Nephron progenitor cell (in vitro differentiated cells): ENCODE measurements at places on chromosomes 3 and 15.
A peak's percentile ranks its signal among the peaks of the same experiment; 100 is the strongest.

DNA sequence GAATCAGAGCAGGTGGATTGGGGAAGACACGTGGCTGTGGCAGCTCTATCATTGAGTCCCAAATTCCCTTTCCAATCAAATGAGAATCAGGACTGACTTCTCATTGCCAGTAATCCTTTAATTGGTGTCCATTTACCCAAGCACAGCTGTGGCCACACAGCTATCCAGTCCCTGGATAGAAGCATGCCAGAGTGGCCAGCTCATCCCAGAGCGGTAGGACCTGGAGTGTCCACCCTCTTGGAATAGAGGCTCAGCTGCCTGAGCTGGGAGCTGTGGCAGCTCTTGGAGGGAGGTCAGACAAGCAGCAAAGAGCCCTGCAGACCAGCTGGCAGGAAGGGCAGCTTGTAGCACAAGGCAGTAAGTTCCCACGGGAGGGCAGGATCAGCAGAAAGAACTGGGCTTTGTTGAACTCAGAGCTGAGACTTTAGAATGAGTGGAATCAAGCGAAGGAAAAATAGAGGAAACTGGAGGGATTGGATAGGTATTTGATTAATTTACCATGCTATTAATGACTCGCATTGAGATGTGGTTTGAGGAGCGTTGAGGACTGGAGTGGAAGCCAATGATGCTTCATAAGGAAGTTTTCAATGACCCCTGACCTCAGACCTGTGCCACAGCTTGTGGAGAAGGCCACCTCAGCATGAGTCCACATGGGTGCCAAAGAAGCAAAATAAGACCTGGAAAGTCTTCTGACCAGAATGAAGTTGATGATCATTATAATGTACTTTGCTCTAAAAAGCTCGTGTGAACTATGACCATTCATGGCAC is 6.9 kb upstream of the ALPK3 start:
- DNase-seq = no peak

GRCh38 chr15:77037388-77038209 is 33.3 kb downstream of the TSPAN3 start:
- no peak for DNase-seq

GRCh38 chr3:159263750-159264553 is 462.1 kb downstream of the MFSD1 start:
- DNase-seq = peak; percentile 30

GRCh38 chr15:79938143-79938542 is 32.9 kb downstream of the BCL2A1 start:
- DNase-seq = no peak

DNA sequence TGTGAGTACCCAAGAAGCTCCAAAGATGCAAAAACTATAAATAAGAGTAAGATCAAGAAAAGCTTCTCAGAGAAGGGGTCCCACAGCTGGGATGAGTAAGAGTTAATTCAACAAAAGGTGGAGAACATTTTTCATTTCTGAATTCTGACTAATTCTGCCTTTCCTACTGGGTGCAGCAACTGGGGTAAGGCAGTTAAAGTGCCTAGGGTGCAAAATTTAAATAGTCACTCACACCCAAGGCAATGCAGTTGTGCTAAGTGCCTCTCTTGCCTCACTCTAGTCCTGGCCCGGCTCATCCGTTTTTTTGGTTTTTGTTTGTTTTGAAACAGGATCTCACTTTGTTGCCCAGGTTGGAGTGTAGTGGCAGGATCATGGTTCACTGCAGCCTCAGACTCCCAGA is 240.2 kb downstream of the TP63 start:
- no peak for DNase-seq

DNA sequence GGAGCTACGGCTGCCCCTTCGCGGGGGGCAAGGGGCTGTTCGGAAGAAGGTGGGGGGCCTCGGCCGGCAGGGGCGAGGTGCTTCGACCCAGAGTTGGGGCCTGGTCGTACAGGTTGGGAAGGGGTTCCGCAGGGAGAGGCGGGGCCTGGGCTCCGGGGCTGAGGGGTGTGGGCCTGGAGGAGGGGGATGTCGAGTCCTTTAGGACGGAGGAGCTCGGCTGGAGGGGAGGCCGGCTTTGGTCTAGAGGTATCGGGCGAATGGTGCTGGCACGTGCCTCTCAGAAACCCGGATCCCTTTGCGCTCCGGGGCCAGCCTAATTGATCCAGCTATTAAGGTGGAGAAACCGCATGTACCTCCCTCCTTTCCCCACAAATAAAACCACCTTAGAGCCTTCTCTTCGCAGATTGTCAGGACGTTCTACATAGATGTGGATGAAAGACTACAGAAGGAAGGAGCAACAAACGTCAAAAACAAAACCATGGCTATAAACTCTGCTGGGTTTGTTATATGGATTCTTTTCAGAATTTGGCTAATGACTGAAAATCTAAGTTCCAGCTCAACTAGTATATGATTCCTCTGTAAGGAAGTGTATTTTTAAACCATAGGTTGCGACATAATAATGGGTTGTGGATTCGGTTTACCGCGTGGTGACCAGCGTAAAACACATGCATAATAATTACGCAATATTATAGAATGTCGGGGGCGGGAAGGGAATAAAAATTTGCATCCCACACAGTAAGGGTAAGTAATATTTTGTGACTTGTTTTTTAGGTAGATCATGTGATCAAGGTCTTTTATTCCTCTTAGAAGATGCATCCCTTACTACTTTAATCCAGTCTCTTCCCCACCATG is 644 bp upstream of the NGLY1 start:
- DNase-seq = peak; percentile 73

- DNase-seq = peak; percentile 25
Observed at GRCh38 chr15:55694652-55695150, 48.3 kb downstream of the PRTG start.

DNA sequence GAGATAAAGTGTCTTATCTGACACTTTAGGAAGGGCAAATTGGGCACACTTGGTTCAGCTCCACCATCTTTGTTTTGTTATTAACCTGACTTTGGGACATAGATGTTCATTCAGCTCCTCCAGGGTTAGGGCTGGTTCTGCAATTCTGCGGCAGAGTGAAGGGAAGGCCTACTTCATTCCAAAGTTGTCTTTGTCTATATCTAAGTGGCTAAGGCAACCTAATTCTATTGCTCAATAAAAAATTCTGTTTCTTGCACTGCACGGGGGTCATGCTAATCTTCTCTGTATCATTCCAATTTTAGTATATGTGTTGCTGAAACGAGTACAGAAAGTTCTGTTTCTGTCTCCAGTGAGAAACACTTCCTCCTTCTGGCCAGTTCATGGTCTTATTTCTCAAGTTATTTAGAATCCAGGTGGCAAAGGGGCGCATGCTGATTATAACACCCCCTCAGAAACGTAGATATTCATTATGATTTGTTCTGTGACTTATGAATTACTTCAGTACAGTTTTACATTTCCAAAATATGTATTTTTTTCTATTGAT is 53.5 kb downstream of the PFN2 start:
- no peak for DNase-seq

DNA sequence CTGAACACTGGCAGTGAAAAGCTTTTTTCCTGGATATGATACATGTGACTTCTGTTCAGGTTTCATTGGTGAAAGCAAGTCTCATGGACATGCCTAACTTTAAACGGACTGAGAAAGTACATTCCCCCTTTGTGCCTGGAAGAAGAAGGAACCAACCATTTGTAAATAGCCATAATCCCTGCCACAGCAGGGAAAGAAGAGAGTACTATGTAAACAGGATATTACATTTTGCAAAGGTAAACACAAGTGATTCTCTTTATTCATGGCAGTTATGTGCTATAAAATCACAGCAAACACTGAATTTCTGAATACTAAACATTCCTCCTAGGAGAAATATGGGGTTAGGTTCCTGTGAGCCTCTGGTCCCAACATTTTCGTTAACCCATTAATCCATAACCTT is 46.8 kb downstream of the PRICKLE2 start:
- DNase-seq = no peak

- no peak for DNase-seq
Observed at GRCh38 chr3:3737531-3737930, 61.7 kb upstream of the LRRN1 start.
